ENCODE measurements at places on chromosomes 2 and 18.
A peak's percentile ranks its signal among the peaks of the same experiment; 100 is the strongest.

DNA sequence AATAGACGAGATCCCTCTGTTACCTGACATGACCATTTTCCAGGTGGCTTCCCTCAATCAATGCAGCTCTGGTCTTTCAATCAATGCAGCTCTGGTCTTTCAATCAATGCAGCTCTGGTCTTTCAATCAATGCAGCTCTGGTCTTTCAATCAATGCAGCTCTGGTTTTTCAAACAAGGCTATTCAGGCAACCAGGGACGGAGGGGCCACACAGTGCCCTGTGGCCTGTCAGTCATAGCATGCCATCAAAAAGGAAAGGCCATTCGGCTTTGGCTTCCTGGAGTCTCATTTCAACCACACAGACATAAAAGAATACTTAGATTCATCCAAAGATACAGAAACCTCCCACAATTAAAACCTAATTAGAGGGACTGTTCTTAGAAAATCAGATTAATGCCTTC, 13.3 kb downstream of the MPP4 start:
- DNase-seq, result no peak

- DNase-seq, result no peak
Measured at GRCh38 chr2:46446871-46447568, 32.3 kb upstream of the TMEM247 start.

DNA sequence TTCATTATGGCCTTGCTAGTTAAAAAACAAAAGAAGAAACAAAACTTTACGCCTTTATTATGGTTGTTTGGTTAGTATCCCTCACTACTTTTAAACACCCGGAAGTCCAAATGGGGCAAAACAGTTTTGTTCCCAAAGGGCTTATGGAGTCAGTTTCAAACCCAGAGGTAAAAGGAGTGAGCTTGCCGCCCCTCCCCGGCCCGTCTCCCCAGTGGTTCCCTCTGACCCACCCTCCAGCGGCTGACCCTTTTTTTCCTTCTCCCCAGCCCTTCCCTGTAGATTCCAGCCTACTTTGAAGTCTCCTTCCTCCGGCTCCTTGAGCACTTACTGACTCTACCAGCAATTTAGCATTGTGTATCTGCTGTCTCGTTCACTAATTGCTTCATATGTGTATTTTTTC, 209.2 kb downstream of the ICOS start:
- DNase-seq, result no peak

GRCh38 chr2:156538083-156538504, 101.9 kb downstream of the GPD2 start:
- no peak for DNase-seq

DNA sequence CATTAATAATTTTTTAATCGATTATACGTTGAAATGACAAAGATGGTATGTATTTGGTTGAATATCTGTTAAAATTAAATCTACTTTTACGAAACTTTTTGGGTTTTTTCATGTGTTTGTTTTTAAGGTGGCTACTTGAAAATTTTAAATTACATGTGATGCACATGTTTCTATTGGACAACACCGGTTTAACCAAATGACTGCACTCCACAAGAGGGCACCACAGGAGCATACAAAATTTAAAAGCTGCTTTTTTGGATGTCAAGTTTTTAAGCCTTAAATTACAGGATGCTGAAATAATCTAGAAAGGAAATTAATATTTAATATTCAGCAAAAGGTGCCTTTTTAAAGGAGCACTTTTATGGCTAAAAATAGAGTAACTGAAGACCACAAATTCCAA, 98.7 kb downstream of the ACVR1 start:
- DNase-seq, result peak; percentile 13

DNA sequence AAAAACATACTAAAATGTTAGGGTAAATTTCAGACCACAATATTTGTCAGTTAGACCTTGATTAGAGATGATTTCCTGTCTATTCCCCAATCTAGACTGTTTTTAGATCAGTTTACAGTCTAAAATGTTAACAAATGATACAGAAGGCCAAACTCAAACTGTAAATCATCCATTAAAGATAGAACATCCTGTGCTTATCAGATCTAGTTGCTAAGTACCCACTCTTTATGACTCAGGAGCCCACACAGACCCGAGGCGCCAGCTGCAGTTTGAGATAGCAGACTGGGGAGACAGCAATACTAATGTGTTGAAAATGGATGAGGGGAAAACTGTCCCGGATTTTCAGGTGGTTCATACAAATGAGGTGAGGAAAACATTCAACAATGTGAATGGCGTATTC, 113.3 kb downstream of the SCG2 start:
- no peak for DNase-seq

- no peak for DNase-seq
Measured at GRCh38 chr2:53969968-53970723, 647 bp downstream of the PSME4 start.

GRCh38 chr2:105582952-105583660, 161.6 kb upstream of the NCK2 start:
- DNase-seq, result no peak

- no peak for DNase-seq
Measured at GRCh38 chr2:140791802-140792201, 1339.0 kb downstream of the LRP1B start.

DNA sequence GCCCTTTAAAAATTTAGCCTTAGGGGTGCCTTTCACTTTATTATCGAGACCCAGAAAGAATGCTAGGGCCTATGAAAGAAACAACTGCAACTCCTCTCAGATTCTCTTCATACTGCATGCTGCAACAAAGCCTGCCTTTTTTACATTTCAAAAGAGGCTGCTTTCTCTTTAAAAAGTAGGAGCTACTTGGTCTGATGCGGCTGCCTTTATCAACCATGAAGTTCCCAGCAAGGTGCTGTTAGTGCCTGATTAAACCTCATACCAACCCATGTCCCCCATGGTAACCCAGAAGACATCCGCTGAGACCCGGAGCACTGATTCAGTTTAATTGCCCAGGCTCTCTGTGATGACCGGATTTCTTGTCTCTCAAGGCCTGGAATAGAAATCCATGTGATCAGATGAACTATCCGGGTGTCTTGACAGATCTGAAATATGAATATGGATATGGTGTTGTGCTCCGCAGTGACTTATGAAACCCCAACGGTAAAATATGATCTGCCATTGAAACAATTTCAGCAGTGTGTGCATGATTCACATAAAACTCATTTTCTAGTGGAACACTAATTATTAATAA, 368.3 kb downstream of the ZNF521 start:
- no peak for DNase-seq

- DNase-seq, result no peak
Measured at GRCh38 chr2:187577310-187577709, 23.1 kb upstream of the TFPI start.

GRCh38 chr2:103396152-103396551, 634.3 kb downstream of the TMEM182 start:
- no peak for DNase-seq

DNA sequence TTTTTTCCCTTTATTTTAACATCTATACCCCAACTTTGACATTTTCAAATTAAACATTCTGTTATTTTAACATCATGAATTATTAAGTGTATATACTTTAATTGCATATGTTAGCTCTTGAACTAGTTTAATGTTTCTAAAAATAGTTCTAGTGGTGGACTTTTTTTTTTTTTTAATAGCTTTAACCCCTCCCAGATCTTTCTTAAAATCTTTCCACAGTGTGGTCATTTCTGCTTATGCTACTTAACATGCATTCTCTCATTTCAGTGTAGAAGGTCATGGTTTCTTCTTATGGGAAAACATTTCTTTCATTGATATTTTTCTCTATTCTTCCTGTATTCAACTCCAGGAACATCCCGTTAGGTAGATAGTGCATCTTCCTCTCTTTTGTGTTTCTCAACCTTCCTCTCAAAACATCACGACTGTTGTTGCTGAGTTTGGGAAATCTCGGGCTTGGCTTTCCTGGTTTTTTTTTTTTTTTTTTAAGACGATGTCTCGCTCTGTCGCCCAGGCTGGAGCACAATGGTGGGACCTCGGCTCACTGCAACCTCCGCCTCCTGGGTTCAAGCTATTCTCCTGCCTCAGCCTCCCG, 849 bp upstream of the TMEM18 start:
- DNase-seq, result no peak

GRCh38 chr2:36616947-36617346, 19.0 kb upstream of the FEZ2 start:
- DNase-seq, result no peak

- no peak for DNase-seq
Measured at GRCh38 chr2:81276595-81276994, 972.0 kb upstream of the LRRTM1 start.

DNA sequence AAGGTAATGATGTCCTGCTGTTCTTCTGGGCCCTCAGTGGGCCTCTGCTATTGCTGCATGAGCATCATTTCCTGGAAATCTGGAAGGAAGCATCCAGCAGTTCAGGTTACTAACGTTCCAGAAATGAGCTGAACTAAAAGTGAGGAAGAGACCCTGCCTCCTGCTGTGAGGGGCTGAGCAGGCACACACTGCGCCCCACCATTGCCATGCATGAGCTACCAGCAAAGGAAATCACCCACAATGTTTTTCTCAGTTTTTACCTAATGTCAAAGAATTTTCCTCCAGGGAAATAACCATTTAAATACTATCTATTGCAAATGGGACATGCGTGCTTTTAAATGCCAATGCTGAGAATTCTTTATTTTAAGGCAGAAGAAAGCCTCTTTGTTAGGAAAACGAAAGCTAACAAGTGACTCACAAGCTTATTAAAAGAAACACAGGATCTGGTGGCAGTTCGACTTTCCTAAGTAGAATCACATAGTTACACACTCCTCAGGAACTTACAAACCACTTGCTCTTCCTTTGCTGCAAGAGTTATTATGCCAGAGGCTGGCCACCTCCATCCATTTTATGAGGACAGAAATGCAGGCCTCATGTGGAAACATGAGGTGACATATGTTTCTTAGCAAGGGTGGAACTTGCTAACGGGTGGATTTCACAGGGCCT, 152.6 kb upstream of the TTC39C start:
- DNase-seq, result no peak

DNA sequence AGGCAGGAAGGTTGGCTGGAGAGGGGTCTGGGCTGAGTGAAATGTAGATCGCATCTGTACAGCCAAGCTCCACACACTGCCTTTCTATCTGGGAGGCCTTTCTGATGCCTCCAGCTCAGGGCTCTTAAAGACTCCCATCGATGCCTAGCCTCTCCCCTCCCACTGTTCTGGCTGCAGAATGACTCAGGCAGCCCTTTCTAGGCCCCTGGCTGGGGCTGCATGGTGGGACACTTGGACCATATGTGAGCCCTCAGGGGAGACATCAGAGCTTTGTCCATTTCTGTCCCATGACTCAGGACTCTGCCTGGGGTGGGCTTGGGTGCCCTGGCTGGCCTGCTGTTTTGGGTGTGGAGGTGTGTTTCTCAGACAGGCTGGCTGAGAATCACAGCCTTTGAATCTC, 101.3 kb downstream of the CELF4 start:
- DNase-seq, result no peak

DNA sequence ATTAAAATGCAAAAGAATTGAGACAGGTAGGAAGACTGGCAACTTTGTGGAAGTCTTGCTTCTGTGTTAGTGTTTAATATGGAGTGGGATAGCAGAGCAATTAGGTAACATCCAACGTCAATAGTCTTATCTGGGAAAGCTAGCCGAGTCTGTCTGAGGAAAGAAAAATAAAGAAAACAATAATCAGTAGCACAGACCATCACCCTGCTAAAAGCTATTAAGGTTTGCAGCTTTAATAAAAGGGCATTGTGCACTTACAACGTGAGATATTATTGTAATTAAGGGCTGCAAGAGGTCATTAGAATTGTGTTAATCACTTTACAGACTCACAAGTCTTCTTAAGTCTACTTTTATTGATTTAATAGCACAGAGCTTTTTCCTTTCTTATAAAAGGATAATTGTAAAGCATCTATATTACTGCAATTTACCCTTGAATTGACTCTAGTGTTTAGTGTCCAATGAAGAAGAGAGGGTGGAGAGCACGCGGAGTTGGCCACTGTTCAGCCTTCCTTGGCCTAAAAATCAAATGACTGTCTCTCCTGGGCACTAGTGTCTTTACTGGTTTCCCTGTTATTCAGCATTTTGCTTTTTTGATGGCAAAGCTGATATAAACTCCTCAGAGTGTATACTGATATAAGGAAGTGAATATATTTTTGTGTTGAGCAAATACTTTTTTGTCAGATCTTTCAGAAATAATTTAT, 2.0 kb downstream of the CDH7 start:
- no peak for DNase-seq

GRCh38 chr2:206915121-206915520, 24.2 kb upstream of the CPO start:
- no peak for DNase-seq

DNA sequence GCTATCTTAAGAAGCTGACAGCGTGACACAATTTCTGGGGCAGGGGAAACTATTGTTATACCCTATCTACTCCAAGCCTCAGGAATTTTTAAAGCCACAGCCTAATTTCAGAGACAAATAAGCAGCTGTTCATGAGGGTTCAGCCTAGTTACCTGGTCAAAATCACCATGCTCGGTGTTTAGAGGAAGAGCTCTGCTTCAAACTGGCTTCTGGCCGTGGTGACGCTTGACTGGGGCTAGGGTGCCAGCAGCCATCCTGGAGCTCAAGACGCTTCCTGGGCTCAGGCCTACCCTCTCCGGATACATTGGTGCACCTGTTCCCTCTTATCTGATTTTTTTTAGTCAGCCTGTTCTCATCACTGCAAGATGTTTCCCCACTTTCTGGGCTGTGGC, 41.7 kb downstream of the FRZB start:
- no peak for DNase-seq

GRCh38 chr2:185738679-185739472, at the start of gene FSIP2:
FSIP2 (plus strand) TSS chr2:185738804; CDS start chr2:185738895, 91 bp downstream.
- DNase-seq, result no peak
